ENCODE measurements at places on chromosomes 5 and 9. TPM values are rescaled to one million over a fixed set of nuclear protein-coding genes. Genes with fewer than 3 reads are reported as not detected.

GRCh38 chr9:23044549-23044948 is 597.9 kb downstream of the DMRTA1 start:
- no peaks in the 10 kb centered on the region for H3K27me3 ChIP-seq
- DNase-seq = no peak
- no peak overlapping the region for H3K27ac ChIP-seq
- H3K4me3 ChIP-seq = no peak overlapping the region
- H3K4me1 ChIP-seq = no peaks in the 10 kb centered on the region
- H3K36me3 ChIP-seq = no peaks in the 10 kb centered on the region

DNA sequence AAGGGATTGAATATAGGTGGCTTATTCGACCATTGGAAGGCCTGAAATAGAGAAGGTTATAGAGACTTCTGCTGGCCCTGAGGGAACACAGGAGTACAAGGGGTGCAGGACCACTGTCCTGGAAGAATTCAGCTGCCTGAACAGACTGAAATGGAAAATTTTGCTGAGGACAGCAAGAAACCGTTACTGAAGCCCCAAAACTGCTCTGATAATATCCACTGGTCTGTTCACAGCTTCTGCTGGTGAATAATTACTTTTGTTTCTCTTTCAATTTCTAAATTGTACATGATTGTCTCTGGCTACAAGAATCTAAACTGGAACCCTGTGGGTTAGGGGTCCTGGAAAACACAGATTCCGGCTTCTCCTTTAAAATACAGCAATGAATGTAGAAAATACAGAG is 218.5 kb upstream of the CDH12 start:
- no peaks in the 10 kb centered on the region for H3K27me3 ChIP-seq
- H3K27ac ChIP-seq = no peak overlapping the region
- no peak overlapping the region for H3K4me3 ChIP-seq
- no peaks in the 10 kb centered on the region for H3K36me3 ChIP-seq

DNA sequence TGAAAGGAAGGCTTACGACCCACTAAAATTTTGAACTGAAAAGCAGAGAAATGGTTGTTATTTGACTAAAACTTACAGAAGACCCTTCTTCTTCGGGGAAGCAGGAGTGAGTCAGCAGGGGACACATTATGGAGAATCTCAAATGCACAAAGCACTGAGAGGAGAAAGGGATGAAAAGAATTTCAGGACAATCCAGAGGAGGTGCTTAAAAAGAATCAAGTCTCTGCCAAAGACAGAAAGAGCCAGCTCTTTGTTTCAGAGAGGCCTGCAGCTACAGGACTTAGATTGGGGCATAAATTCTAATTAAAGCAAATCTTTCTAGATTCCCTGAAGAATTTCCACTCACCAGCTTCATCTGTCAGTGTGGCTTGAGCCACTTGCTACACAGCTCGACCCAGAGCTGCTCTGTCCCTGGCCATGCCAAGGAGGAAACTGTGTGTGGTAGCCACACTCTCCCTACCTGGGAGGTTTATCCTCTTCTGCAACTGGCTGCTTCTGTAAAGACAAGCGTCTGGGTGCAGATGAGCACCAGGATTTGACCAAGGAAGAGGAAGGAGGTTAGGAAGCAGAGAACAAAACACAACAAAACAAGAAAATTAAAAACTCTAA is 89.9 kb downstream of the SEMA5A start:
- no peak overlapping the region for H3K4me3 ChIP-seq
- H3K36me3 ChIP-seq = no peaks in the 10 kb centered on the region
- no peaks in the 10 kb centered on the region for H3K27me3 ChIP-seq
- no peaks in the 10 kb centered on the region for H3K4me1 ChIP-seq
- H3K27ac ChIP-seq = no peak overlapping the region

- H3K27ac ChIP-seq = no peak overlapping the region
- peaks cover 68% of the 10 kb centered on the region for H3K36me3 ChIP-seq
- no peak for DNase-seq
- H3K4me3 ChIP-seq = no peak overlapping the region
- no peaks in the 10 kb centered on the region for H3K27me3 ChIP-seq
These were observed 42.4 kb downstream of the OSTF1 start for GRCh38 chr9:75130621-75131230.

DNA sequence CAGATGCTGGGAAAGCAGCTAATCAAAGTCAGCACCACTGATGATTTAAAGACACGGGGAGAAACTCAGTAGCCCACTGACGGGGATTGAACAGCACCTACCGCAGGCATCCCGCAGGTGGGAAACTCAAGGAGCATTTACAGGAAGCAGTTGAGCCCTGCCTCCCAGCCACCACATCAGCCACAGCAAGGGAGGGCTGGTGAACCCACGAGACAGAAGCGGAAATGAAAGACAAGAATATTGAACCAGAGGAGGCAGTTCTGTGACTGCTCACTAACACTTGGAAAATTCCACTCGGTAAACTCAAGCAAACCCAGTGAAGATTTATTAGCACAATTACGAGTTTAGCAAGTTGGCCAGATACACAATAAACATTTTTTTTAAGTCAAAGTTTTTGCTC is 10.6 kb upstream of the FAM163B start:
- no peak overlapping the region for H3K4me3 ChIP-seq
- no peak overlapping the region for H3K27ac ChIP-seq
- peaks cover 10% of the 10 kb centered on the region for H3K27me3 ChIP-seq
- peak; percentile 47 for DNase-seq
- H3K36me3 ChIP-seq = no peaks in the 10 kb centered on the region

GRCh38 chr5:180471866-180472265 is 22.3 kb upstream of the CNOT6 start:
- peaks cover 19% of the 10 kb centered on the region for H3K27me3 ChIP-seq
- H3K4me3 ChIP-seq = no peak overlapping the region
- H3K4me1 ChIP-seq = no peaks in the 10 kb centered on the region
- H3K27ac ChIP-seq = no peak overlapping the region
- DNase-seq = no peak

GRCh38 chr9:13674926-13675637 is 395.6 kb upstream of the MPDZ start:
- no peaks in the 10 kb centered on the region for H3K36me3 ChIP-seq
- no peak overlapping the region for H3K27ac ChIP-seq
- H3K4me1 ChIP-seq = no peaks in the 10 kb centered on the region
- H3K4me3 ChIP-seq = no peak overlapping the region
- DNase-seq = no peak
- H3K27me3 ChIP-seq = no peaks in the 10 kb centered on the region

- H3K36me3 ChIP-seq = no peaks in the 10 kb centered on the region
- H3K27ac ChIP-seq = no peak overlapping the region
- H3K27me3 ChIP-seq = no peaks in the 10 kb centered on the region
- no peak for DNase-seq
These were observed 113.4 kb downstream of the FRMD3 start for GRCh38 chr9:83424831-83425230.

- no peaks in the 10 kb centered on the region for H3K27me3 ChIP-seq
- no peaks in the 10 kb centered on the region for H3K4me1 ChIP-seq
- no peaks in the 10 kb centered on the region for H3K36me3 ChIP-seq
- no peak for DNase-seq
- no peak overlapping the region for H3K27ac ChIP-seq
- no peak overlapping the region for H3K4me3 ChIP-seq
These were observed 1211.0 kb upstream of the CDH6 start for GRCh38 chr5:29982457-29982856.

- H3K36me3 ChIP-seq = no peaks in the 10 kb centered on the region
- no peak for DNase-seq
- no peak overlapping the region for H3K4me3 ChIP-seq
- H3K4me1 ChIP-seq = no peaks in the 10 kb centered on the region
- H3K27ac ChIP-seq = no peak overlapping the region
These were observed 301.3 kb downstream of the CSNK1G3 start for GRCh38 chr5:123813264-123813663.

The NAIP gene
- total RNA-seq = 26.3 TPM

The EQTN gene
- not detected for total RNA-seq

The TENT4A gene
- 27.2 TPM for total RNA-seq

The IFNA13 gene
- not detected for total RNA-seq

Measured in stomach (tissue), 19 donors.